Inflammatory macrophage treated with lipopolysaccharide for 1 hour (primary cell): ENCODE measurements at places on chromosomes 11 and 22.

GRCh38 chr11:43021466-43021865 is 290.3 kb upstream of the API5 start:
- DNase-seq = no peak

DNA sequence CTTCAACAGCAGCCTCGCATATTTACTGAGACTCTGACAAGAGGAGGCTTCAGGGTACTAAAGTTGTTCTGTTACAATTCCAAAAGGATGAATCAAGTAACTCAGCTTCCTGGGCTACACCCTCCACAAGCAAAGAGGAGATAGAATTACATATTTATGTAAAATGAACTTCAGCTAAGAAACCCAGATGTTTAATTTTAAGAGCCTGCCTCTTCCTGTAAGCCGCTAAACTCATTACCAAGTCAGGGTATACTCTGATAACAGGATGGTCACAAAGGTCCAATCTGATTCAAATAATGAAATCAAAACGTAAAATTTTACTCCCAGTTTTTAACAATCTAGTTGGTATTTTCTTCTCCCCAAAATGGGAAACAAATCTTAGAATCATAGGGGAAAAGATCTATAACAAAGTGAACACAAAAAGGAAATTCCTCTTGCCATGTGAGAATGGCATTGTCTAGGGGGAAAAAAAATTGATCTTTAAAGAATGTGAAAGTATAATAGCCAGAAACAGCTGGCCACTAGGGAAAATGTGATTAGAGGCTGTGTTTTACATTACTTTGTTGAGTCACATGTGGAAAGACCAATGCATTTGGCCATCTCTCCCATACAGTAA is 30.9 kb downstream of the CHEK2 start:
- DNase-seq = no peak

DNA sequence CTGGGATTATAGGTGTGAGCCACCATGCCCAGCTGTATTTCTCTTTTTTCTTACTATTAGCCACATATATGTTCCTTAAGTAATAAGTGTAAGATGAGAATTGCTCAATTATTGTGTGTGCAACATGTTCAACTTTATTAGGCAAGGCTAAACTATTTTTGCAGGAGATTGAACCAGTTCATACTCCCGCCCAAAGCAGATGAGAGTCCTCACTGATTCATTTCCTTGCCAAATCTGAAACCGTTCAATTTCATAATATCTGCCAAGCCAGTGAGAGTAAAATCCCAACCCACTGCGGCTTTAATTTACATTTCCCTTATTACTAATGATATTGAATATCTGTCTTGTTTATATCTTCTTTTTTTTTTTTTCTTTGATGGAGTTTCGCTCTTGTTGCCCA is 48.4 kb downstream of the KCNJ4 start:
- DNase-seq = peak; percentile 93

GRCh38 chr11:117881217-117881616 is 4.8 kb upstream of the FXYD6 start:
- DNase-seq = no peak

GRCh38 chr11:121367001-121367843 is 74.7 kb downstream of the SC5D start:
- DNase-seq = peak; percentile 78

GRCh38 chr22:17874231-17874905 is 100.1 kb upstream of the BID start:
- DNase-seq = no peak

DNA sequence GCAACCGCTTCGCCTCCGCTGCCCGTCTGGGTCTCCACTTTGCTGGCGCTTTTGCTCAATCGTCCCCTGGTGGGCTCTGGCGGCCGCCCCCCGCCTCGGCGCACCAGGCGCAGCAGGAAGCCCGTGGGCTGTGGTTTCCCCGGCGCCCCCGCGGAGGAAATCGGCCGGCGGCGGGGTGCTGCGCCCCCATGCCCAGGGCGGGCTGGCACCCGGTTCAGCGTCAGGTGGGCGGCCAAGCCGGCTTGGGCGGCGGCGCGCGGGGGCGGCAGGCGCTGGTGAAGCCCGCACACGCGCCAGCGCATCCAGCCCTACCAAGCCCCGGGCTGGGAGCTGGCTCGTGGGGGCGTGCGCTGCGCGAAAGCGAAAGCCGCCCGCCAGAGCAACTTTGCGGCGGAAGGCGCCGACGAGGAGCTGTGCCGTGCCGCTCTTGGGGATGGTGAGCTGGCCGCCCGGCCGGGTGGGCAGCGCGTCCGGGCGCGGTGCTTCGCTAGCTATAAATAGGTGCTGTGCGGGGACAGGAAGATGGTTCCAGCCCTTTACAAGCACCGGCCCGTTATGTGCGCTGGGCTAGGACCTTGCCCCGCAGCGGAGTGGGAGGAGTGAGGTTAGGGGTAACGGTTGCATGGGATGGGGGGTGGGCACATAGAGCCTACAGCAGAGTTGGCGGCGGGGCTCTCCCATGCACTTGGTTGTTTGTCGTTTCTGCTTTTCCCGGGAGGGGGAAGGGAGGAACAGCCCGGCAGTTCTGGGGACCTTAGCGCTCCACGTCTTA is 25.0 kb upstream of the SUSD2 start:
- peak; percentile 63 for DNase-seq

GRCh38 chr11:10679644-10680043 is 13.9 kb downstream of the IRAG1 start:
- no peak for DNase-seq

- peak; percentile 8 for DNase-seq
These were observed 23.3 kb downstream of the SCUBE1 start for GRCh38 chr22:43319661-43320486.
